Right ventricle myocardium inferior (tissue), 1 donor: ENCODE measurements at places on chromosomes 2 and 18.

DNA sequence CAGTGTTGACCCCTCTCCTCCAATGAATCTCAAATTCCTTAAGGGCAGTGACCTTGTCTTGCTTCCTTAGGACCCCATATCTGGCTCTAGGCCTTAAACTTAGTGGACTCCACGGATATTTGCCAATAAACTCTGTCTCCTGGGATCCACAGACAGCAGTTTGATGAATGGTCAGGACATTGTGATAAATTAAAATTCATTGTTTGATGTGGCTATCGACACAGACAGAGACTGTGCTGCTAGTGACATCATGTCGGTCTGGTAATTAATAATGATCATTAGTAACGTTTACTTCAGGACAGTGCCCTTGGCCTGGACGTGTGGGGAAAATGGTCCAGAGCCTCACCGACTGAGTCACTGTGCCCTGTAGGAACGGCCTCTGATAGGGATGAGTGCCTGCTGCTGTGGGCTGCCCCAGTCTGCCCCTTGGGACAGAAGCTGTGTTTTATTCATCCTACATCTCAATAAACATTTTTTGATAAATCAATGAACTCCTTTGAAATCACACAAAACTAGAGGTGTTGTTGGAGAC lies 5.2 kb upstream of the SLC35F6 start:
- no peak for DNase-seq

GRCh38 chr2:187365315-187365714 lies 82.7 kb downstream of the CALCRL start:
- DNase-seq: no peak

GRCh38 chr2:189260361-189260814 lies 80.8 kb upstream of the COL5A2 start:
- DNase-seq: no peak

- peak; percentile 50 for DNase-seq
Measured at GRCh38 chr18:8705238-8705960, at the start of gene MTCL1. Gene MTCL1, plus strand, starts transcription at chr18:8705556. Its CDS starts 105 bp downstream, at chr18:8705661.

- peak; percentile 98 for DNase-seq
Measured at GRCh38 chr2:46296840-46297545, at the start of gene EPAS1. Gene EPAS1, plus strand, starts transcription at chr2:46297407. Its CDS starts 505 bp downstream, at chr2:46297912.

- peak; percentile 95 for DNase-seq
Measured at GRCh38 chr2:64228126-64228678, 84.0 kb upstream of the PELI1 start.

GRCh38 chr2:240338274-240338673 lies 97.2 kb upstream of the GPC1 start:
- no peak for DNase-seq
